ENCODE measurements at places on chromosomes 5 and 9.

- DNase-seq = no peak
Measured at GRCh38 chr5:55601628-55602027, 66.9 kb upstream of the PLPP1 start.

GRCh38 chr9:133991964-133992779 lies at the start of gene VAV2:
VAV2 (minus strand) TSS chr9:133992324; CDS start chr9:133992278, 46 bp downstream.
- DNase-seq = peak; percentile 24

GRCh38 chr5:43179836-43180235 lies 12.2 kb upstream of the NIM1K start:
- no peak for DNase-seq

GRCh38 chr9:98980291-98980690 lies 36.6 kb downstream of the COL15A1 start:
- DNase-seq = no peak

- DNase-seq = no peak
Measured at GRCh38 chr5:78886341-78887230, 98.5 kb downstream of the ARSB start.

- DNase-seq = no peak
Measured at GRCh38 chr9:126309427-126310189, 17.0 kb upstream of the MVB12B start.

DNA sequence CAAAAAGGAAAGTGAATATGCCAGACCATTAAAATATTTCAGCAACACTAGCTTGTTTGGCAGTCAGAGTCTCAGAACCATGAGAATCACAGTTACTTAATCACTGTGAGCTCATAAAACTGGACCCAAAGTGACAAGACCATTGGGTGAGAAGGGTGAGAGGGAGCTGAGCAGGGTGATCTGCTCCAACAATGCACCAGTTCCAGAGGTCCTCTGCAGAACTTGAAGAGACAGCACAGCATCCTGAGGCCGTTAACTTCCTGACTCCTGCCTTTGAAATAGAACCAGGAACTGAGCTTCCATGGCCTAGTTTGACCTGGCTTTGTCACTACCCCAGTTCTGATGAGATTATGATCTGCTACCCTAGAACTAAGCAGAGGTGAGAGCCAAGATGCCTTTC lies 57.4 kb downstream of the NFIB start:
- DNase-seq = no peak

GRCh38 chr5:149015126-149015525 lies 47.7 kb downstream of the SH3TC2 start:
- DNase-seq = no peak

GRCh38 chr9:89380437-89381307 lies 62.4 kb downstream of the SECISBP2 start:
- DNase-seq = no peak

DNA sequence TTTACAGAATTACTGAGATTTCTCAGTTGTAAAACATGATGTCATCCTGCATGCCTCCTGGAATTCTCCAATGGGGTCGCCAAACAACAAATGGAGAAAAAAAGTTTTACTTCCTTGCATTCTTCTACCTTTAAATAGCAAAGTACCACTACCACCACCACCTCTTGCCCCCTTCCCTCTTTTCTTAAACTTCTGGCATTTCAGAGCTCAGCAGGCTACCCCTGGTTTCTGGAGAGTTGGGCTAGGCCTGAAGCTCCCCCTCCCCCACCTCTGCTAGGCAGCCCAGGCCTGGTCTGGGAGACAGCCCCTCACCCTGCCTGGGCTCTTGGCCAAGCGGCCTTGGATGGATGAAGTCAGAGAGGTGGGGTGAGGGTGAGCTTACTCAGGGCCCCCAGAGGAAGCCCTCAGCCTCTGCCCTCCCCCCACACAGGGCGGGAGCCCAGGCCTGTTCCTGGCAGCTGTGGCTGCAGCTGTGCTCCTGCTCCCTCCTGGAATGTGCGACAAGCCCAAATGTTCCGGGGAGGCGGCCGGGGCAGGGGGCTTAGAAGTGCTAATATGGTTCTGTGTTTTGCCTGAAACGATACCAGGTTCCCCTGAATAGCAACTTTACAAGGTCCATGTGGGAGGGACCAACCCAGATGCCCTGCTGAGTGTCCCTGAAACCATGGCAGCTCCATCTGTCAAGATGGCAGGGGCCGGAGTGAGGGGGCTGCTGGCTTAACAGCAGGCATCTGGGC lies 6.0 kb upstream of the CCIN start:
- DNase-seq = no peak

DNA sequence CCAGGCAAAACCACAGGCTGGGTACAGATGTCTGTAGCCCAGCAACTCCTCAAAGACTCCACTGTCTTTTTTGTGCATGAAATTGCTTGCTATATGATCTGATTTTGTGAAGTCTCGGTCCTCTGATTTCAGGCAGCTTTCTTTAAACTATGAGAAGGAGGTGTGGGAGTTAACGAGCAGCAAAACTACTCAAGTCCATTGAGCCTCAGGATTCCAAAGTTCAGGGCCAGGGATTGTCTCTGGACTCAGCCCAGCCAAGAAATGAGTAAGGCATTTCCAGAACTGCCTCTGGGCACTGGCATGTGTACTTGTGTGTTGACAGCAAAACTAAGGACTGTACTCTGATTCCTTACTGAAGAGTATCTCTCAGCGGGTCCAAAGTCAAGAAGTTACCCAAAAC lies 53.4 kb upstream of the GLIS3 start:
- DNase-seq = no peak

- DNase-seq = no peak
Measured at GRCh38 chr5:169299663-169300467, 1.1 kb downstream of the SLIT3 start.

- DNase-seq = no peak
Measured at GRCh38 chr9:34519321-34520020, 3.3 kb downstream of the ENHO start.

- no peak for DNase-seq
Measured at GRCh38 chr5:174608631-174609097, 115.7 kb upstream of the MSX2 start.

GRCh38 chr9:93132946-93133680 lies 938 bp downstream of the NINJ1 start:
- DNase-seq = no peak

DNA sequence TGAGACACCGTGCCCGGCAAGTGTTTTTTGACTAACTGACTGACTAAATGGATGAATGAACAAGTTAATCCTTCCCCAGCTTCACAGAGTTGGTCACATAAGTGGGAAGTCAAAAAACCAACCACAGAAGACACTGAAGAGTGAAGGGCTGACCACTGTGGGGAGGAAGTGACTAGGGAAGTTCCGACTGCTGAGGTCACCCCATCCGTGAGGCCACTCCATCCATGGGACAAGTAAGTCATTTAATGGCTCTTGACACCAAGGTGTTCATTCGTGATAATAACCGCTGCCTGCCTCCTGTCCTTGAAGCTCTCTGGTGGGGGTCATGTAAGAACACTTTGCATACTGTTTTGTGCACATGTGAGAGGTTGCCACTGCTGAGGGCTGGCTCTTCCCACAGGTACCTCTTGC lies 22.2 kb upstream of the CXCL14 start:
- no peak for DNase-seq

DNA sequence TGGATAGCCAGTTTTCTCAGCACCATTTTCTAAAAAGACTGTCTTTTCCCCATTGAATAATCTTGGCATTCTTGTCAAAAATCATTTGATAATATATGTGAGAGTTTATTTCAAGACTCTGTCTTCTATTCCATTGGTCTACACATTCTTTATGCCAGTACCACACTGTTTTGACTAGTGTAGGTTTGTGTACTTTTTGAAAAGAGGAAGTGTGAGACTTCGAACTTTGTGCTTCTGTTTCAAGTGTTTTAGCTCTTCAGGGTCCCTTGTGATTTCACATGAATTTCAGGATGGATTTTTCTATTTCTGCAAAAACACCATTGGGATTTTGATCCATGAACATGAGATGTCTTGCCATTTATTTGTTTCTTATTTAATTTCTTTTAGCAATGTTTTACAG lies 78.5 kb upstream of the ALDH1A1 start:
- no peak for DNase-seq

DNA sequence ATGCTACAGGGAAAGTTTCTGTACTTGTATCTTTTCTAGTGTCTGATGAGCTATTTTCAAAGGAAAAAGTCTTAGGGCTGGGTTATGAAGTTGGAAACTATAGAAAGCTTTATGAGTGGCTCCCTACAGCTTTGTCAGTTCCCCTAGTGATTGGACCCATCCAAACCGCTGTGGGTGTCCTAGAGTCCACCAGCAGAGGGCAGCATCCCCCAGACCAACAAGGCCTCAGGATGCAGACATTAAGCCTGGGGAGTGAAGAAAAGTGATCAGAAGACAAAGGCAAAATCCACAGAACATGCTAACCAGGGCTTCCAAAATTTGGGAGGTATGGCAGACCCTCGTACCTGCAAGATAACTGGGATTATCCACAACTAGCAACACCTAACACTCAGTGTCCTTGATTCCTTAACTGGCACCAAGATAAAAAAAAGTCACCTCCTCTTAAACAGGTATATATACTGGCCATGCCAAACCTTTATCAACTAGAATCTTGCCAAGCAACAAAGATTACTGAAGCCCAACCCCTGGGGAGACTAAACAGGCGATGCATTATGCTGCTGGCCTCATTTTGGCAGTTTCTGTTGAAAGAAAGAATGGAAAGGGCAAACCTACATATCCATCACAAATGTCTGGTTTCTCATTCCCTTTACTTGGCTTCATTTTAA lies 110.4 kb upstream of the NR5A1 start:
- peak; percentile 30 for DNase-seq

DNA sequence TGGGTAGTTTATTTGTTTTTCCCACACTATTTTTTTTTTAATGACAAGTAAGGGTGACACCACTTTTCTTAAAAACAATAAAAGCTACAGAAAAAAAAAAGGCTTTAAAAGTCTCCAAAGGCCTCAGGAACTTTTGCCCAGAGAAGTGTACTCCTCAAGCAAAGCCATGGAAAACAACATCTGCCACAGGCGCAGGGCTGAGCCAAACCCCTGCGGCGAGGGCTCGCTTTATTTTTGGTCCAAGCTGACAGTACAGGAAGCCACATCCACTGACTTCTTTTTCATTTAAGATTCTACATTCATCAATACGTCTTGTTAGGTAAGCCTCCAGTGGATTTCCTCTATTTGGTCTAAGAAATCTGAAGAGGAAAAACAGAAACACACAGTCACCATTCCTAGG lies 51.9 kb upstream of the IFNK start:
- DNase-seq = no peak

DNA sequence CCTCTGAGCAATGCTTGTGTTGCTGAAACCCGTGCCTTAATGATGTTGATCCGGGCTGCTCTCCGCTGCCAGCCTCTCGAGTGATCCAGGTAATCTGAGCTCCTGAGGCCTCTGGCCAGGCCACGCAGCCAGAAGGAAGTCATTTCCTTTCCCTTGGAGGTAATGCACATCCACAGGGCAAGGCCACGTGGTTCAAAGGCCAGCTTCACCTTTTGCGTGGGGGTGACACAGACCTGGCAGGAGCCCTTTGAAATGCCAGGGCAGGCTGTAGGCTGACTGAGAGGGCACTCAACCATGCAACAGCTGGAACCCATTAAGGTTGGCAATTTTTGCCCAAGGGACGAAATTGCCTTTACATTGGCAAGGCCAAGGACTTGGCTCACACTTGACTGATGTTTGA lies 80.4 kb downstream of the LIX1 start:
- DNase-seq = no peak

DNA sequence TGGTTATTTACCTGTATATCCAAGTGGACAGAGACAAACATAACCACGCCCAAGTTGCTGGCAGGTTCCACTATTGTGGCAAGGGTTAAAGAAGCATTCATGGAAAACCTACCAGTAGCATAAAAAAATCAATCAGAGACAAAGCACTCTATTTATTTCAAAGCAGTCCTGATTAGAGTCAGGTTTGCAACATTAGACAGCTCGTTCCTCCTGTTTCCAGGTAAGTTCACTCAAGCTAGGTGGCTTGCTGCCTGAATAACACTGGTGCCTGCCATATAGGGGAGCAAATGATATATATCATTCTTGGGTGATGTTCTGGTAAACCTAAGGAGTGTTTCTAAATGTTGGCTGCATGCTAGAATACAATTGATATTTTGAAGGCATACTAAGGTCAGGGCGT lies 119.6 kb upstream of the TXNDC8 start:
- no peak for DNase-seq

DNA sequence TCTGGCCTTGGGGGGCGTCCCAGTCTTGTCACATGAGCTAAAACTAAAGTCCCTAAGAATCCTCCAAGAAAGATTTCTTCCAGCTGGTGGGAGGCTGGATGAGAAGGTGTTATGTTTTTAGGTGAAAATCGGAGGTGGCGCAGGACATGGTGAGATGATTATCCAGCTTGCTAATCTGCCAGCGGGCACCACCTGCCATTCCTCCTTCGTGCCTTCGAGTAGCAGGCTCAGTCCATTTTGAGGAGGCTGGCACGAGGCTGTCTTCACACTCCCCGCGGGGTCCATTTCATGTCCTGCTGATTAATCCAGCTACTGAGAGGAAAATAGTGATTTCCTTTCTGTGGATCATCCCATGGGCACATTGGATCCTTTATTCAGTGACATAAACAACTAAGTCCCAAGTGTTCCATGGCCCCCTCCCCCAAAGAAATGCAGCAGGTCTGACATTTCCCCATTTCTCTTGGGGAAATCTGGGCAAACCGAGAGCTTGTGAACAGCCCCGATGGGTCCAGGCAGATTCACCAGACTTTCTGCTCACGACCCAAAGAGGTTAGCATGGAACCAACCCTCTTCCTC lies 38.2 kb upstream of the EXOC3 start:
- no peak for DNase-seq

DNA sequence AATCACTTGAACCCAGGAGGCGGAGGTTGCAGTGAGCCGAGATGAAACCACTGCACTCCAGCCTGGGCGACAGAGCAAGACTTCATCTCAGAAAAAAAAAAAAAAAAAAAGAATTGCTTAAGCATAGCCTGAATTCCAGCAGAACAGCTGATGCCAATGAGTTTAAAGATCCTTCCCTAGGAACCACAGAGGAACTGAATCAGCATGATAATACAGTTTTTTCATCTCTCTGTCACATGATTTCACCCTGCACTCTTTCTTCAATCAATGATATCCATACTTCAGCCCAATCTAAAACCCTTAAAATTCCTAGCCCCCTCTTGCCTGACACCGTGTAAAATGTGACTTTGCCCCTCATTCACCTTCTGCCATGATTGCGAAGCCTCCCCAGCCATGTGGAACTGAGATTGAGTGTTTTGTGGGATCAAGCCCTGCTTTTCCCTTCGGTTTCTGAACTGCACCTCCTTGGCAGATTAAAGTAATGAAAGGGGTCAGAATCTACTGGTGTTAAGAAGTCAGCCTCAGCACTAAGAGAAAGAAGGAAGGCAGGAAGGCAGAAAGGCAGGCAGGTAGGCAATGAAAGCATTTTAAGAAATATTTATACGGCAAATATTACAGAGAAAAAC lies 20.9 kb upstream of the DMXL1 start:
- no peak for DNase-seq

- no peak for DNase-seq
Measured at GRCh38 chr9:98181746-98182068, 10.7 kb downstream of the CORO2A start.

- no peak for DNase-seq
Measured at GRCh38 chr5:168990679-168991078, 310.3 kb downstream of the SLIT3 start.

- DNase-seq = no peak
Measured at GRCh38 chr9:14584571-14584970, 108.7 kb downstream of the ZDHHC21 start.

All from GF-D8 (cell line).